ENCODE measurements at places on chromosomes 5 and 9.

- DNase-seq = no peak
Measured at GRCh38 chr9:92612292-92612691, 57.6 kb downstream of the IPPK start.

GRCh38 chr5:144864118-144864517 lies 693.4 kb downstream of the KCTD16 start:
- DNase-seq = no peak

DNA sequence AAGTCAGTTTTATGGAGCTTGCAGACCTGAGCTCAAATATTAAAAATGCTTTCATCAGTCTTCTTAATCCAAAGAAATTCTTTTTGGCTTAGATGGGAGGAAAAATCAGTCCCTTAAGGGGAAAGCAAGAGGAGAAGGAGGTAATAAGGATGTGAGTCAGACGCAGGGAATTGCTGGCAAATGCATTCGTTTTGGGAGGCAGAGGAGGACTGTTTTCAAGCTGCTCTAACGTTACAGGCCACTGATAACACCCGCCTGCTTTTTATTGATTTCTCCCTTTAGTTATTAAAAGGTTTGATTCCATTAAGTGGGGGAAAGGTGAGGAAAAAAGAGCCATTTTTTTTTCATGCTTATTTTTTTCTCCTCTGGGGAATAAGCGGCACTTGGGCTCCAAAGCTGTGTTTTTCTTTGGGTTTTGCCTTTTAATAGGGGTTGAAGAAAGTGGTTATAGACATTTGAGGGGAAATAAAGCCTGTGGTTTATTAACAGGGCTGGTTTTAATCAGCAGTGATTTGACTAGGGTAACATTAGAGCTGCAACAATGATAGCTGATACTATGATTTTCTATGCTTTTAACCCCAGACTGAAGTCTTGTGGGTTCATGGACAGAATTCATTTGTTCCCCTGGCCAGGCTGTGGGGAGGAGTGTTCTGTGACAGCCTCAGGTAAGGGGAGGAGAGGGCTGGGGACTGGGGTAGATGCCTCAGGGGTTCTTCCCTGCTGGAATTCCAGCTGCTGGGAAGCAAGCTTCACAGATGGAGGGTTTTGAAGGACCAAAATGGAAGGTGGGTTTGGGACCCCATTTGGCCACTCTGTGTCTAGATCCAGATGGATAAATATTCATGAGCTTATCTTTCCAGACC lies 225.2 kb downstream of the GAS1 start:
- no peak for DNase-seq

DNA sequence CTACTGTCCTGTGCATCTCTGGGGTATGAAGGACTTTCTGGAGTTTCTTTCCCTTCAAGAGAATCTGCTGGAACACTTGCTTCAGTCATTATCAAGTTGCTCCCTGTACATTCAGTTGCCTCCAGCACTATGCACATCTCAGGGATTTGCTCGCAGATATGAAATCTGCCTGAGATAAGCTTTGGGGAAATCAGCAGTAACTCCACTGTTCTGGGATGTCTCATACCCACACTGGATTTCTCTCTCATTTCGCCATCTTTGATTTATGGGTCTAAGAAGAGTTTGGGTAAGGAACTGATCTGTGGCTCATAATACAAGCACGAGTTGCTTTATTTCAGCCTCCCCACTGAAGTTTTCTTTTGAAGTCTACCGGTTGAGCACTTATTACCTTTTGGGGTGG lies 585.6 kb downstream of the PSAT1 start:
- no peak for DNase-seq

- no peak for DNase-seq
Measured at GRCh38 chr9:86788456-86788855, 158.8 kb downstream of the GAS1 start.

Data from CD4-positive, alpha-beta T cell (primary cell).